ENCODE measurements at places on chromosomes 7 and 10.

- no peak for DNase-seq
Measured at GRCh38 chr7:124603066-124603465, 162.5 kb downstream of the GPR37 start.

DNA sequence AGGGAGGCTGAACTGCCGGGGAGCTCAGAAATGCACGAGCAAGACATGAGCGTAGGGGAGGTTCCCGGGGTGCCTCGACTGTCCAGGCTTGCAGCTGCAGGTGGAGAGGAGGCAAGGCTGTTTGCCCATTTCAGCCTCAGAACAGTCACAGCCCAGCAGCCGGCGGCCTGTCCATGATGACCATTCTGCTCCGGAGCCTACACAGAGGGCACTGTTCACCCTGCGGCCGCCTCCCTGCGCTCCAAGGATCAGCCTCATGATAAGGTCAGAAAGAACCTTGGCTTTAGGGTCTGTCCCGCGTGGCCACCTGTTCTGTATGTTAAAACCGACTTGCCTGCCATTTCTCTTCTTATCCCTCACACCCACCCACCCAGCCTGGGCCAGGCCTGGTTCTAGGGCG lies 21.9 kb upstream of the CFAP46 start:
- DNase-seq, result no peak

GRCh38 chr7:67652937-67653336 lies 656.3 kb downstream of the TYW1 start:
- DNase-seq, result no peak

DNA sequence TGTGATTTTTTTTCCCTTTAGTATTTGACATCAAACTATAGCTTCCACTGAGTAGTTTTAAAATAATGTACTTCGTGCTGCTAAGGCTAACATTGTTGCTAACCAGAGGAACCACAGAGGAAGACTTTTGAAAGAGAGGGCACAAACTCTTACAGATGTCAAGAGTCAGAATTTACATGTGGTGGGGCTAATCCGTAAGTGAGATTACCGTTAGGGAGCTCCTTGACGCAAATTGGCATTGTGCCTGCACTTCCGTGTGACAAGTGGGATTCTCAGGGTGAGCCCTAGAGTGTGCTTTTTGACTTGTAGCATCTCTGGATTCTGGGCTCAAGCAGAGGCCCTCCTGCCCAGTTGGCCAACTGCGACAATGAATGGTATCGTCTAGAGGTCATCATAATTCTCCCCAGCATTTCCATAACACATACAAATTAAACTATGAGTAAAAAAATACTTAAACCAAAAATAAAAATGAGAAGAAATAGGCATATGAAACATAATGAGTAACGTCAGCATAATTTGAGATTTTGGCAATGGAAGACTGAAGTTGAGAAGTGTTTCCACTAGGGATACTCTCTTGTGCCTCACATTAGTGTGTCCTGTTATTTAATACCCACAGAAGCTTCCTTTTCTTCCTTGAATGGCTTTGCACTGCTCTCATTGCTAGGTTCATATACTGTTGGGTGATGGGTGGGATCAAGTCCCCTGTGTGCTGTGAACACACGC lies 164.0 kb downstream of the SDK1 start:
- DNase-seq, result no peak

- no peak for DNase-seq
Measured at GRCh38 chr10:70927189-70927943, 39.0 kb upstream of the PCBD1 start.

DNA sequence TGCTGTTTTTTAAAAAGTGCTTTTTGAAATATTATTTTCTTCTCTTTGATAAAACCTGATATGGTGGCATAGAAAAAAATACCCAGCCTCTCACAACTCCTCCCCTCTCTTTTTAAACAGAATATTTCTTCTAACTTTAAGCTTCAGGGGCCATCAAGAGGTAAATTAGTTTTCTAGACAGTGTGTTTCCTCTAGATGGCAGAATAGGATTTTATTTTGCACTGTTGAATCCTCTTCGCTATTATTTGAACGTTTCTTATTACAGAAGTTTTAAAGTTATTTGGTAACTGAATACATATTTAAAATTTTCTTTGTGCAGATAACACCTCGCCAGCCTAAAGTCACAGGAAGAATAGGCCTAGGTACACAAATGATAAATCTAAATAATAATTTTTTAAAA lies 30.3 kb downstream of the ARL5B start:
- no peak for DNase-seq

- no peak for DNase-seq
Measured at GRCh38 chr7:133023370-133024071, 58.4 kb downstream of the CHCHD3 start.

GRCh38 chr10:12597788-12598765 lies 248.7 kb downstream of the CAMK1D start:
- DNase-seq, result no peak

- peak; percentile 90 for DNase-seq
Measured at GRCh38 chr7:108529341-108529740, 3.4 kb upstream of the PNPLA8 start.

GRCh38 chr10:33899578-33900531 lies 565.4 kb upstream of the NRP1 start:
- no peak for DNase-seq

- DNase-seq, result no peak
Measured at GRCh38 chr7:176786-177459, 15.4 kb upstream of the FAM20C start.

DNA sequence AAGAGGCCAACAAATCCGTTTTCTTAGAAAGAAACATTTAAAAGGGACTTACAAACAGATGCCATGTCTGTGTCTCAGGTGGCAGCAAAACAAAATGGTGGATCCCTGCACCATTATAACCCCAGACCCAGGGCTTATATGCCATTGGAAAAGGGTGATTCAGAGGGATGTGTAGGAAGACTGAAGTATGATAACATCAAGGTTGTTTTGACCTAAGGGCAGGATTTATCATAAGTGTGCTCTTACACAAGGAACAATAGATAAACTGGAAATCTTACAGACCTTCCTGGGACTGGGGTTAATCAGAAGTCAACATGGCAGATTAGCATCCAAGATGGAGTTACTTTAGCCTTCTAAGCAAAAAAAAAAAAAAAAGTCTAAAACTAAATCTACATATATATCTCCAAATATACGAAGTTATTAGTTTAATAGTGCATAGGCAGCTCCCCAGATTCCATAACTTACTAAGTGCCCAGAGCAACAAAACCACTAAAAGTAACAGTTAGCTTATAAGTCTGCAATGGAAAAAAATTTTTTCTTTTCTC lies 34.3 kb upstream of the WNT16 start:
- no peak for DNase-seq

GRCh38 chr7:23276376-23276775 lies 22.8 kb upstream of the MALSU1 start:
- no peak for DNase-seq

DNA sequence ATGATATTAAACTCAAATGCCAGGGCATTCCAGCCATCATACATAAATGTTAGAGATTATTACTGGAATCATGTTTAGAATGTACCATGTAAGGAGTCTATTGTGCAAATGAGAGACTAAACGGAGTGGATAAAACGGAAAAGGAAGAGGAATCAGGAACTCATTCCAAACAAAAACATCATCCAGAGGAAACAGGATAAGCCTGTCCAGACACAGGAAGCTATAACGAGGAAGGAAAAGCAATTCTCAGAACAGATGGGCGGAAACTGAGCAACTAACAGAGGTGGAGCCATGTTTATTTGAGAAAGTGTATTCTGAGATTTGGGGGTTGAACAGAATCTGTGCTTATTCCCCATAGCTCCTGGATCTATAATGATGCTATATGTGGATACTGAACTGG lies 52.3 kb upstream of the TRIM24 start:
- no peak for DNase-seq

GRCh38 chr7:74544706-74545469 lies 91.2 kb downstream of the GTF2IRD1 start:
- DNase-seq, result no peak

GRCh38 chr7:27410812-27411544 lies 168.4 kb downstream of the EVX1 start:
- no peak for DNase-seq

GRCh38 chr10:97519342-97519741 lies 20.6 kb downstream of the UBTD1 start:
- DNase-seq, result no peak

DNA sequence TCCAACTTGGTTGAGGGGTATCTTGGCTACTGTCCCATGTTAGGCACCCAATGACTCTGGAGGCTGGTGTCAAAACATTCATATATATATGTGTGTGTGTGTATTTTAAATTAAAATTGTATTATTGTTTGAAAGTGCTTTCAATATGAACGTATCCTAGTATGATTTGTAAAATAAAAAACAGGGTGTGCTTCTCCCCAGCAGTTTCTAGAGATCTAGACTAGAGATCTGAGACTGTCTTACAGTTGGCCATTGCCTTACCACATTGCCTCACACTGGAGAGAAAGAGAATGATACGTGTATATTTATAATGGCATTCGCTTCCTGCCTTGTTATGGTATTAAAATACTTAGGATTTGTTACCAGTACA lies 1.2 kb downstream of the BAG3 start:
- no peak for DNase-seq

DNA sequence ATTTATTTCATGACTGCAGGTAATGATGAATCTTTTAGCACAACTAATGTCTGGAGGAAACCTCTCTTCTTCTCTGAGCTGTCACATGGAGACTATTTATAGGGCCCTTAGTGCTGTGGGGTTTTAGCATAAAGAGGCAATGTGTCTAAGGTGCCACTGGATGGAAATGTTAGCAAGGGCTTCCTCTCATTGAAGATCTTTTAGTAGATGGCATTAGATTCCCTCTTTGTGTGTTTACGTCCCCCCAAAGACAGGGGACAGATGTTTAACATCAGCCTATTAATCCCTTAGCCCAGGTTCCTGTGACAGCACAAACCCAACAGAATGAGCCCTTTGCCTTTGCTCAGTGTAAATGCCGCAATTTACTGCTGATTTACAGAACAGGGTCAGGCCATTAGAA lies 208.6 kb downstream of the SKAP2 start:
- DNase-seq, result no peak

- DNase-seq, result peak; percentile 80
Measured at GRCh38 chr7:105655500-105656380, 74.4 kb upstream of the EFCAB10 start.

DNA sequence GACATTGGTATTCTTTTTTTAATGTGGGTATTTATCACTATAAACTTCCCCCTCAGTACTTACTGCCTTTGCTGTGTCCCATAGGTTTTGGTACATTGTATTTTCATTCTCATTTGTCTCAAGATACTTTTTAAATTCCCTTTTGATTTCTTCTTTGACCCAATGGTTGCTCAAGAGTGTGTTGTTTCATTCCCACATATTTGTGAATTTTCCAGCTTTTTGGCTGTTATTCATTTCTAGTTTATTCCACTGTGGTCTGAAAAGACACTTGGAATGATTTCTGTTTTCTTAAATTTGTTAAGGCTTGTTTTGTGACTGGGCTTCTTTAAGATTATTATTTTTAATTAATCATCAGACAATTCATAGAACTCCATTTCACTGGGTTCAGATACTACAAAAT lies 105.0 kb downstream of the EPC1 start:
- DNase-seq, result no peak

GRCh38 chr10:60144099-60144498 lies 237.7 kb upstream of the CCDC6 start:
- DNase-seq, result no peak

GRCh38 chr7:138243430-138243829 lies 167.2 kb downstream of the AKR1D1 start:
- DNase-seq, result peak; percentile 83

DNA sequence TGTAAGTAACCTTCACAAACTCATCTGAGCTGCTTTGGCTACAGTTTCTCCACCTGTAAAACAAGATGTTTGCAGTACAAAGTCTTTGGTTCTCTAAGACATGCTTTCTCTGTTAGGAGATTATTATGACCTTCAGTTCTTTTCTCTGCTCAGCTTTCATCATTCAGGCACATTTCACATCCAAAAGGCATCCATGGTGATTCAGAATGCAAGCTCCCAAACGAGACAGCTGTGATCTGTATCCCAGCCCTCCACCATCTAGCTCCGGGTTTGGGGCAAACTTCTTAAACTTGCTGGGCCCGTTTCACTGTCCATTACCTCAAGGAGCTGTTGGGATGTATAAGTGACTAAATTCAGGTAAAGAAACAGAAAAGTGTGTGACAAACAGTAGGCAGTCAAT lies 95.8 kb upstream of the COL1A2 start:
- no peak for DNase-seq

DNA sequence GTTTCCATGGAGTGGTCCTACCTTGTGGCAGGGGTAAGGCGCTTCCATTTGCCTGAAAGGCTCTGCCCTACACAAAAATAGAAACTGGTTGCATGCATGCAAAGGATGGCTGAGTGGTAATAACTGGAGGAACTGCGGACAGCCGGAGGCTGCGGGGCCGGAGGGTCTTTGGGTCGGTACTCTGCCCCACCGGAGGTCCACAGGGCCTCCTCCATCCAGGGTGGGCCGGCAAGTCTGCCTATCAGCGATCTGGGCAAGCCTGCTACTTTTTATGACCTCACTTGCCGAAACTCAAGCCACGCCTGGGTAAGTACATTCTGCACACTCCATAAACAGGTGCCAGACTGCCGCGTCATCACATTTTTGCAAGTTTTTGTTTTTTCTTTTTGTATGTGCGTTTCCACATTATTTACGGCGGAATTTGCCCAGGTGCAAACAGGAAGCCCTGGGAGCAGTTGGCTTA lies 30.0 kb downstream of the TACC2 start:
- DNase-seq, result no peak

DNA sequence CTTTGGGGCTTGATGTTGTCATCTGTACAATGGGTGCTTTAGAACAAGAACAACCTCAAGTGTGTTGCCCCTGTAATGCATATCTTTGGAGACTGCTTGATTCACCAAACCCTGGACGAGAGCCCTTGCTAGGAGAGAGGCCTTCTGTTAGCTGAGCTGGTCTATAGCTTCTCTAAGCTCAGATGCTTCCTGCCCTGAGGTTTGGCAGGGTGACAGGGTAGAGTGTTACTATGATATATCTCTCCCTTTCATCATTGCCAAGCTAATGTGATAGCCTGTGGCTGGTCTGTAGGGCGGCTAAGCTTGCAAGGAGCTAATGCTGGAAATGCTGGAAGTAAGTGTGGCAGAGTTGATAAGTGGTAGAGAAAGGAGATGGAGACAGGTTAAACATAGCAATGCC lies 364.1 kb downstream of the RPS24 start:
- DNase-seq, result no peak

DNA sequence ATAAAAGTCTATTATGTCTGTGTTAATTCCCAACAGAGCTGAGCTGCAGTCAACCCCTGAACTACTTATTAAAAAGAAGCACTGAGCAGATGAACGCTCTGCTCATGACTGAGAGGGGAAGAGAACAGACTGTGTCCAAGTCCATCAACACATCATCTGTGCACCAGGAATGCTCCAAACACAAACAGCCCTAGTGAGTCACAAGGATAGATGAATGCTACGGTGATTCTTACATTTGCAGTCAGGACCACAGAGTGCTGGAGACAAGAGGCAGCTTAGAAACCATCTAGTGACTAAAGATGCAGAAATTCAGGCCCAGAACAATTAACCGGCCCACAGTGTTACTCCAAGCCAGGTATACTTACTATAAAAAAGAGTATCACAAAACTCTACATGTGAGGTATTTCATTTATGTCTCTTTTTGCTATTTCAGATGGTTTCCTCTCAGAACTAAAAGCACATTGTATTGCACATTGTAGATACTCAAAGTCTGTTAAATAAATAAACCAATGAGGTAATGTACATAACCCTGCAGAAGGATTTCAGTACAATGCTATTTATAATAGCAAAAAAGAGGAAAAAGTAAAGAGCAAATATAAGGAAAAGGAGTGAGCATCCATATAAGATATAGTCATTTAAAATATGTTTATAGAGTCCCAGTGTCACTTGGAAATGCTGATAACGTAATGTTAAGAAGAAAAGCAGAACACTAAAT lies 159.2 kb downstream of the KCNMA1 start:
- DNase-seq, result no peak
